ENCODE measurements at places on chromosomes 7 and 10.

- no peak for DNase-seq
These were observed 762.0 kb upstream of the IGFBP3 start for GRCh38 chr7:46682836-46683624.

DNA sequence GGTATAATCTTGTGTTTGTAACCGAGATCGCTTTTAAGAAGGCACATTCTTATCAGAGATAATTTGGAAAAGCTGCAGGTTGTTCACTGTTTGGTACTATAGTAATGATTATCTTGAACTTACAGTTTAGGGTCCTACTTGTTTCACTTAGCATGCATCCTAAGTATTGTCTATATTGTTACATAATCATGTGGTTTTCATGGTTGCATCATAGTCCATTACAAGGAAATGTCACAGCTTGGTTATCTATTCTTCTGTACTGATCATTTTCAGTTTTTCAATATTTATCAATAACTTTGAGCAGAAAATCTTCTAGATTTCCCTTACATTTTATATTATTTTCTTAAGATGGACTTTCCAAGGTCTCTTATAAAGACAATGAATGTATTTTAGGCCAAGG lies 116.3 kb downstream of the PLPP4 start:
- DNase-seq = no peak

- DNase-seq = no peak
These were observed 34.1 kb downstream of the ZRANB1 start for GRCh38 chr10:124975977-124976514.

GRCh38 chr10:108411206-108411605 lies 1246.7 kb upstream of the SORCS1 start:
- DNase-seq = no peak

GRCh38 chr7:64729089-64729848 lies 63.3 kb downstream of the ZNF107 start:
- no peak for DNase-seq
